Cardiac fibroblast (primary cell): ENCODE measurements at places on chromosomes 3 and 15.

DNA sequence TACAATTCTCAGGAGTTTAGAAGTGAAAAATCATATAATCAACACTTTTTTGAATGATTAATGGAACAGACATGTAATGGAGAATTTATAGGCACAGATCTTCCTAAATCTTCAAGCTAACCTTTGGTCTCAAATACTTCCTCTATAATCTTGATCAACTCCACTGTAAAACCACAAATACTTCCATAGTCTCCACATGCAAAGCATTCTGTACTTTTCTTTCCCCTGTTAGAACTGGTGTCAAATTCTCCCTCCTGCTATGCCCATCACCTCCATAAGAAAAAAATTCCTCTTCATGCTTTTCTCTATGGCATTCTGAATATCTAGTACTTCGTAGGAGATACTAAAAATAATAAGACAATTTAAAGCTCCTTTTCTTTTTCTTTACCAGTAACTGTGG, 214.3 kb downstream of the ADAMTS9 start:
- DNase-seq: no peak

GRCh38 chr3:45966371-45966791, 23.1 kb downstream of the CXCR6 start:
- no peak for DNase-seq

GRCh38 chr3:30189900-30190299, 416.5 kb upstream of the TGFBR2 start:
- DNase-seq: no peak

GRCh38 chr15:47691882-47692281, 25.4 kb upstream of the SEMA6D start:
- no peak for DNase-seq

- DNase-seq: peak; percentile 80
Measured at GRCh38 chr3:114660124-114660523, 366.3 kb downstream of the TIGIT start.

- no peak for DNase-seq
Measured at GRCh38 chr3:134694946-134695543, 44.2 kb upstream of the KY start.

GRCh38 chr3:122908251-122908650, 113.4 kb downstream of the SLC49A4 start:
- no peak for DNase-seq

GRCh38 chr3:140206196-140207040, 271.4 kb downstream of the CLSTN2 start:
- DNase-seq: peak; percentile 36

- no peak for DNase-seq
Measured at GRCh38 chr3:44984335-44984734, 8.3 kb downstream of the EXOSC7 start.

- DNase-seq: peak; percentile 74
Measured at GRCh38 chr15:60932051-60932915, 296.8 kb downstream of the RORA start.

- DNase-seq: no peak
Measured at GRCh38 chr3:106946866-106947265, 430.4 kb upstream of the CCDC54 start.

- no peak for DNase-seq
Measured at GRCh38 chr3:63458405-63458804, 180.3 kb downstream of the SYNPR start.

GRCh38 chr3:186724911-186725310, 7.8 kb downstream of the KNG1 start:
- no peak for DNase-seq

GRCh38 chr3:59998058-59998457, 948.2 kb upstream of the CFAP20DC start:
- no peak for DNase-seq

DNA sequence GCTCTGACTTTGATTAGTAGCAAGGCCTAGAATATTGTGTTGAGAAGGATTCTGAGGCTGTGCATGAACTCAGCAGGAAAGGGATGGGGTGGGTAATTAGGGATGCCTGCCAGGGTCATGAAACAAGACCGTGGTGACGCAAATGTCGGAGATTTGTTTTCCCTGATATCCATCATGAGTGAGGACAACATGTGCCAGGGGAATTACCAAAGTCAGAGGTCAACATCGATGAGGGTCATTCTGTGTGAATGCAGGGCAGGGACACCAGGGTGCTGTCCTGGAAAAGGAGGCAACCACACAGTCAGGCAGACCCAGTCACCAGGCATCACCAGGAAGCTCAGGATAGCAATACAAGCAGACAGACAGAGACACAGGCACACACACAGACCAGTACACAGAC, 52.2 kb downstream of the SLCO2A1 start:
- DNase-seq: no peak
